ENCODE measurements at places on chromosomes 1 and 21.

- no peak for DNase-seq
Measured at GRCh38 chr1:67468066-67468718, 38.0 kb upstream of the SERBP1 start.

DNA sequence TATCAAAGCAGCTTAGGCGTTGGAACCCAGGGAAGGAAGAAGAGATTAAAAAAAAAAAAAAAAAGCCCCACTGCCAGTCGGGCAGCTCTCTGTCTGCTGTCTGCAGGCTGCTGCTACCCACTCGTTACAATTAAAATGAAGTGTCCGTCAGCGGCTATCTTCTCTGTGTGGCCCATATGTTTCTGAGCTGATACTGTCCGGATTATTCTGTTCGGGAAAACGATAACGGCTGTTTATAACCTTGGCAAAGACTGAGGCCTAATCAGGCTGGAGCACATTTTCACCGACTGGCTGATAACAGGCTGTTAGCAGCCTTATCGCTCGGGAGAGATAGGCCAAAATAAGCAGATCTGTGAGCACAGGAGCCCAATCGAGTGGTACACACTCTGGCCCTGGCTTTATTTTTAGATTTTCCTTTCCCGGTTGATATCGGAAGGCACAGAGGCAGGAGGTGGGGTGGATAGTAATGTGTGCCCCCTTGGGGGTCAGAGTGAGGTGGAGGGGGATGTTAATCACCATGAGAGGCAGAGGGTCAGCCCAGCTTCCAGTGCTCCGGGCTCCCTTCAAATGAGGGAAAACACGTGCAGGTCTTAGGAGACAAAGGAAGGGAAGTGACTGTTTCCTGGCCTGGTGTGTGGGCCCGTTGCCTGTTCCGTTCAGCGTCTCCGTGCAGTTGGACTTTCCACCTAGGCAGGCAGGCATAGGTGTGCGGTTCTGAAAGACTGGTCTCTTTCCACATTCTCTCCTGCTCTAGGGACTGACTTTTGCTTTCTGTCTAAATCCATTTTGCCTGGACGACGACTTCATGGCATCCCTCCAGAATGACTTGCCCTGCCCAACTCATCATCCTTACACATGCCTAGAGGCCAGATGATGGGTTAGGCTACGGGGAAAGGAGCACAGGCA is 153.4 kb downstream of the PBX1 start:
- DNase-seq: no peak

GRCh38 chr1:145983206-145983675 is 13.1 kb downstream of the TXNIP start:
- peak; percentile 89 for DNase-seq

DNA sequence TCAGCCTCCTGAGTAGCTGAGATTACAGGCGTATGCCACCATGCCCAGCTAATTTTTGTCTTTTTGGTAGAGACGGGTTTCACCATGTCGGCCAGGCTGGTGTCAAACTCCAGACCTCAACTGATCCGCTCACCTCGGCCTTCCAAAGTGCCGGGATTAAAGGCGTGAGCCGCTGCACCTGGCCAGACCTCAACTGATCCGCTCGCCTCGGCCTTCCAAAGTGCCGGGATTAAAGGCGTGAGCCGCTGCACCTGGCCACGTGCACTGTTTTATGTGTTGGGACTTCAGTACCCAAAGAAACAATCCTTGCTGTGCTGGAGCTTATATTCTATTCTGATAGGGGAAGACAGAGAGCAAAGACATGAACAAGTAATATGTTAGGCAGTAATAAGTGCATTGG is 10.1 kb downstream of the TRAF5 start:
- no peak for DNase-seq

DNA sequence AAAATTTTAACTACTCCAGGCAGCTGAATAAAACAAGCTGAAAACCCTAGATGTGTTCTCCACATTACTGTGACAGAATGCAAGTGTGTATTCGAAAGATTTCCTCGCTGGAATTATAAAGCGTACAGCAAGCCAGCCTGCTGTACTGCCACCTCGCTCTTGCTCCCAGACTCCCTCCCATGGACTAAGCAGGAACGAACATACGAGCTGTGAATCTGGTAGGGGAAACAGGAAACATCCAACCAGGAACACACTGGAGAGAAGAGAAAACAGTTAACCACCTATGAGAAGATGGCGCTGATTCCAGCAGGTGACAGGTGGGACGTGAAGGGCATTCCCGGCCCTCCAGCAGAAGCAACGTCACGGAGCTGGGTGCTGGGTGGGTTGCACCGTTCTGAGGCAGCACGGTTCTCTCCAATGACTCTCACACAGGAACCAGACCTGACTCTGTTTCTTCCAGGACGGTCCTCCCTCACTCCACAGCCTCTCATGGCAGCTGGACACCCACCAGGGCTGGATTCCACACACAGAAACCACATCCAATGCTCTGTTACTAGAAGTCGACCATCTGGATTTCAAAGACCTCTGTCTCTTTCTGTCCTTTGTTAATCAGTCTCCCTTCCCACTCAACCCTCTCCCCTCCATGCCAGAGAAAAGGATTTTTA is 219.2 kb downstream of the RERE start:
- peak; percentile 71 for DNase-seq

GRCh38 chr21:25506887-25507286 is 100.4 kb downstream of the MRPL39 start:
- no peak for DNase-seq

GRCh38 chr1:228373681-228374571 is 32.7 kb downstream of the TRIM11 start:
- no peak for DNase-seq

- DNase-seq: peak; percentile 5
Measured at GRCh38 chr1:169741666-169742394, 8.0 kb upstream of the SELE start.

DNA sequence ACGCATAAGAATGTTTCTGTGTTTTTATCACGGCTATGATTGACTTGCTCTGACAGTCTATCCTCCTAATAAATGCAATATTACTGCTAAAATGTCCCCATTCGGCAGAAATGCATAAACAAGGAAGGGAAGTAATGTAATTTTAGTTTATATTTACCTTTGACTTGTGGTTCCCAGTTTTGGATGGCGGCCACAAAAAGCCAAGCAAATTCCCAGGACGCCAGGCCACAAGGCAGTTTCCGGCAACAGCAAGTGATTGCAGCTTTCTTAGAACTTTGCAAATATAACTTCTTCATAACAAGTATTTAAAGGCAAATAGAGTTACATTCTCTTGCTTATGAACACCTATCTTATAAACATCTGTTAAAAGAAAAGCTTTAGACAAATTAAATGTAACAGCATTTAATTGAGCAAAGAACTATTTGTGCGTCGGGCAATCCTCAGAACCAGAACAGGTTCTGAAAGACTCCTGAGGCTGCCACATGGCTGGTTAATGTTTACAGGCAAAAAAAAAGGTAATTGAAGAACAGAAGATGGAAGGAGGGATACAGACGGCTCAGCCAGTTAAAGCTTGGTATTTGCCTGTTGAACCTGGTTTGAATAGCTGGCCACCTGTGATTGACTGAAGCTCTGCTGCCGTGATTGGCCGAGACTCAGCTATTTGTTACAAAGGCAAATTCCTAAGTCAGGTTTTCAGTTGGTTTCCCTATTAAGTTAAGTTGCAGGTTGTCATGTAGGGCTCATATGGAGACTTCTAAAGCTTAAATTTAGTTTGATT is 80.8 kb downstream of the C21orf91 start:
- no peak for DNase-seq

DNA sequence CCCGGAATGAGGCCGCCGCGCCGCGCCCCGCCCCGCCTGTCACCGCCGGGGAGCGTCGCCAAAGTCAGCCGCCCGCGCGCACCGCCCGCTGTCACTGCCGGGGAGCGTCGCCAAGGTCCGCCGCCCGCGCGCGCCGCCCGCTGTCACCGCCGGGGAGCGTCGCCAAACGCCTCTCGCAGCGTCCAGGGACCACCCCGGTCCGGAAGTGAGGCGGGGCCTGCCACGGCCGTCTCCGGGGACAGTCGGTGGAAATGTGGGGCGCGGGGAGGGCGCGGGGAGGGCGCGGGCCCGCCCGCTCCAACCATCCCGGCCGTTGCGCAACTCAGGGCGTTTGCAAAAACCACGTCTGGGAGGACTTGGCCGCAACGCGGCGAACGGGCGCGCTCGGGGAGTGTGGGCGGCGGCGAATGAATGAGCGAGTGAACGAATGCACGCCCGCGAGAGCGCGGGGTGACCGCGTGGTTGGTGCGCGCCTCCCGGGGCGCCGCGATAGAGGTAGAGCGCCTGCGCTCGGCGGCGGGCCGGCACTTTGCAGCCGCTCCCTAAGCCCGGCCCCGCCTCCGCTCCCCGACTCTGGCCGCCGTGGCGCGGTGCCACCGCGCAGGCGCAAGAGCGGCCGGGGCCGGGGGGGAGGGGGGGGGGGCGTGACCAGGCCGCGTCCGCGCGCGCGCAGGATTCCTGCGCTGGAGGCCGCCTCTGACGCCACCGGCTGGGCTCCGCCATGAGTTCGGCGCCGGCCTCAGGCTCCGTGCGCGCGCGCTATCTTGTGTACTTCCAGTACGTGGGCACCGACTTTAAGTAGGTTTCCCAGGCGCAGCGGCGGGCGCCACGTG is at the start of the genes ACAP3 and PUSL1:
Gene ACAP3 (minus strand): TSS at position 8 of the 833 bp plus-strand sequence. CDS start 115 bp downstream, outside the sequence.
Gene PUSL1 (plus strand): TSS at position 675 of the 833 bp plus-strand sequence. CDS start 47 bp downstream, at position 722.
- peak; percentile 96 for DNase-seq

GRCh38 chr1:193730017-193730416 is 543.6 kb upstream of the B3GALT2 start:
- DNase-seq: no peak

- DNase-seq: no peak
Measured at GRCh38 chr1:26721669-26722355, 26.0 kb downstream of the ARID1A start.

DNA sequence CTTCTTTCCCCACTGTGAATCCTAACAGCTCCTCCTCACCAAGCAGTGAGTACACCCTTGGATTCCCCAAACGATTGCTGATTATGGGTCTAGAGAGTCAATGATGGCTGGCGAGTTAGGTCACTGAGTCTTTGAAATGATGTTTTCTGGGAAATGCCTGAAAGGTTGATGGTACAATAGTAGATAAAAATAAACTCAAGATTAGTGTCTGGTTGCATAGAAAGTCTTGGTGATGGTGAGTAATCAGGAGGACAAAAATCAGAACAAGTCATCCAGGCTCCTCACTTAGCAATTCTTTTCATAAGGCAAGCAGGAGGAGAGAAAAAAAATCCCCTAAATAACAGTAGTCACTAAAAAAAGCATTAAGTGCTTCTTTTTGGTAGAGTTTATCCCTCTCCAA is 22.6 kb downstream of the HLX start:
- DNase-seq: no peak

- DNase-seq: no peak
Measured at GRCh38 chr1:219782311-219782710, 146.0 kb downstream of the SLC30A10 start.

DNA sequence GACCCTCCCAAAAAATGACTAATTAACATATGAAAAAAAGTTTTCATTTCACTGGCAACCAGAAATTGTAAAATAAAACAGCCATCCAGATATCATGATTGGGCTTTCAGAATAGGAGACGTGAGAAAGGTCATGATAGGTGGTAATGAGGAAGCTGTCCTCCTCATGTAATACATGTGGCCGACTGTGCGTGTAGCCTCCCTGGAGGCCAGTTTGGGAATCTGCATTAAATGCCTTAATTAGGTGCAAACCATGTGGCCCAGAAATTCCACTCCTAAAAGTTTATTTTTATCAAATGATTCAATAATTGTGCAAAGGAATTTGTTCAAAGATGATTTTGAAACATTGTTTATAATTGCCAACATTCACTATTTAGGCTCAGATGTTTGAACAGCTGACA is 127.6 kb upstream of the C1orf105 start:
- DNase-seq: no peak

- peak; percentile 29 for DNase-seq
Measured at GRCh38 chr1:228212415-228212965, 4.6 kb downstream of the OBSCN start.

- no peak for DNase-seq
Measured at GRCh38 chr1:219917851-219918466, 10.4 kb downstream of the SLC30A10 start.

GRCh38 chr1:205188098-205188497 is 23.4 kb downstream of the DSTYK start:
- no peak for DNase-seq

DNA sequence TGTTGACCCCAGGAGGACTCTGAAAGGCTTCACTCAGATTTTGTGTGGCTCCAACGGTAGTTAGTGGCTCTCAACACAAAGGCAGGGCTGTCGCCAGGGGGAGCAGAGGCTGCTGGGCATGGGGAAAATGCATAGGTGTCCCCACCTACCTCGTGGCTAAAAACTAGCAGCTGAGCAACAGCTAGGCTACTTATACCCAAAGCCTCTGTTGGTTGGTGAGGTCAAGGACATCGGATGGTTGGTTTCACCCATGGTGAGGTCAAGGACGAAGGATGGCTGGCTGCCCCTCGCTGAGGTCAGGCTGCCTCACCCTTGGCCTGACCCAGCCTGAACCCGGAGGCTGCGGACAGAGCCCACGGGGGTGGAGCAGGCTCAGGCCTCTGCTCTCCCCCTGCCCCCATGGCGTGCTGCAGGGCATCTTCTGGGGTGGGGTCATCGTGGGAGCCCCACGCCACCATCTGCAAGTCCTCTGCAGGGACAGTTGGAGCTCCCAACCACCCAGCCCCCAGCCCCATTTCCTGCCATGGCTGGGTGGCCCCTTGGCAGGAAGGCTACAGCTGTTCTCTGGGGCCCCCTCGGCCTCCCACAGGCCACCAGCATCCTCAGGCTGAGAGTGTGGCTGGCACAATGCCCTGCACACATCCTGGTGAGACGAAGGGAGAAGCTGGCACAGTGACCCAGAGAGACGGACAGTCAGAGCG is 8.5 kb upstream of the GNB1 start:
- DNase-seq: no peak

- DNase-seq: no peak
Measured at GRCh38 chr1:206702260-206702659, 17.6 kb downstream of the MAPKAPK2 start.

- no peak for DNase-seq
Measured at GRCh38 chr1:55612988-55613387, 397.8 kb upstream of the USP24 start.

DNA sequence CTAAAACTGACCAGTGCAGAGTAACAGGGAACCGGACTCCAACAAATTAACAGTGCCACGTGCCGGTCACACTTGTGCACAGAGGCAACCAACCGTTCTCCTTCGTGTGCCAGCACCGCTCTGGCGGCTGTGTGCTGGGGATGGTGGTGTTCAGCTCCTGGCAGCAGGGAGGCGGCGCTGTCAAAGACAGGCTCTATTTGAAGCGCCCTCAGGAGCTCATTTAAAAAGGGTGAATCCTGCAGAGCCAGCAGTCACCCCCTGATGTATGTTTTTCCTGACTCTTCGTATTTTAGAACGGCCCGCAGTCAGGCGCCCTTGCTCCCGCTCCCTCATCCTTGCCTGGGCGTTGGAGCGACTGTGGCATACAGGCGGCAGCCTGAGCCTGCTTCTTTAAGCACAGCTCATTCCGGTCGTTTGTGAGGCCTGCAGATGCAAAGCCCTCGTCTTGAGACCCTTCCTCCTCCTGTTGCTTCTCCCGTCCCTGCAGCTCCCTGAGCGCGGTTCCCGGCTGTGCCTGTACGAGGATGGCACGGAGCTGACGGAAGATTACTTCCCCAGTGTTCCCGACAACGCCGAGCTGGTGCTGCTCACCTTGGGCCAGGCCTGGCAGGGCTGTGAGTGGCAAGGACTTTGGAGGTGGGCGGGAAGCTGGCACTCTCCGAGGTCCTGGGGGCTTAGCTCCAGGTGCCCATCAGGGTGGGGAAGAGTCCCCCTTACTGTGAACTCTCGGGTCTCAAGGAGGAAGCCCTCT is 1.1 kb downstream of the DFFB start:
- peak; percentile 42 for DNase-seq

GRCh38 chr1:12539705-12540579 is 78.1 kb downstream of the DHRS3 start:
- peak; percentile 68 for DNase-seq
